ENCODE measurements at places on chromosomes 13 and 19.
A peak's percentile ranks its signal among the peaks of the same experiment; 100 is the strongest.

DNA sequence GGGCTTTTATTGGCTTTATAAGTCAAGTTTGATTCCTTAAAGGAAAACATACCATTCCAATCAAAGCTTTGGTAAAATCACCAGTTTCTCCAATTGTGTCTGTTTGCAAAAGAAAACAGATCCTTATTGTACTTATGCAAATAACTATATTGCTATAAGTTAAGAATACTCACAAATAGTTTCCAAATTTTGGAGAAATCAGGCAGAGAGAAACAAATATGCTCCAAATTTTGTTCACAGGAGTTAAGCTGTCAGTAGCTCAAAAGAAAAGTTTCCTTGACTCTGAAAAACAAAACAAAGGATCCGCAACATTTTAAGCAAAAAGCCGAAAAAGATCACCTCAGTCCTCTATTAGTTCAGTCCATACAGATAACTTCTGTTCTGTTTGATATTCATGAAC lies 19.2 kb upstream of the IGFL4 start:
- no peak for DNase-seq

DNA sequence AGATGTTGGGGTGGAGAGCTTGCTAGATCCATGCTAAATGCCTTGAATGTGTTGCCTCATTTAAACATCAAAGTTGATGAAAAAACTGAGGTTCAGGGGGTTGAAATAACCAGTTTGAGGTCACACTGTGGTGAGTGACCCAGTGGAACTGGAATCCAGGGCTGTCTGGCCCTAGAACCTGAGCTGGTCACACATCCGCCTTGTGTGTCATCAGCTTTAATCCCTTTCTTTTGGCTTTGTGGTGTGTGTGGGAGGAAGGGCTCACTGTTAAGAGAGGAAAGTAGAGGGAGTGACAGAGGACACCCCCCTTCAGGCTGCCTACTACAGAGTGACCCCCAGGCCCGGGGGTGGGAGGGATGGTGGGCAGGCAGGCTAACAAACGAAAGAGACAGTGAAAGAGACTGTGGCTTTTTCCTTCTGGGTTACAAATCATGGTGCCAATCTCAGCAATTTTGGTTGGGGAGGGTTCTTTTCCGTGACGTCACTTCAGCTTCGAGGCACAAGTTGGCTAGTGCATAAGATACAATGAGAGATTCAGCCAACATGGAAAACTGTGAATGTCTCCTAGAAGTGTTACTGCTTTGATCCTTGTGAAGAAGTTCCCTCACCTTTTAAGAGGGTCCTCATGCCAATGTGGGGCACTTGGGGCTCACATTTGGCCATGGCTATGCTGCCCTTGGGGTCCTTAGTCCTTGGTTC lies 164.9 kb downstream of the DLEU7 start:
- DNase-seq: no peak

DNA sequence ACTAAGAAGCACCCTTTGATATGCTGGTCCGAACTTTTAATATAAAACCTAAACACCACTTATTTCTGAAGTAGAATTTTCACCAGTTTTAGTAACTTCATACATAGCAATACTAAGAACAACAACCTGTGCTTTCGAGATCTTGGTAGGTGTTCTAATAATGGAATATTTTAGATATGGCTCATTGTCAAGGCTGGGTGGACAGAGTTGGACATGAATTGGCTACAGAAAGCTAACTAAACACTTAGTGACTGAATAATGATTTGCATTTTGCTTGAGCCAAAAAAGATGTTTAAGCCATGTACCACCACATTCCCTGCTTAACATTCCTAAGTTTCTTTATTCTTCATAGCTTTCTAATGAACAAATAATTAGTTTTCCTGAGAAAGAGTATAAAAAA lies 344.3 kb upstream of the SGCG start:
- DNase-seq: no peak

DNA sequence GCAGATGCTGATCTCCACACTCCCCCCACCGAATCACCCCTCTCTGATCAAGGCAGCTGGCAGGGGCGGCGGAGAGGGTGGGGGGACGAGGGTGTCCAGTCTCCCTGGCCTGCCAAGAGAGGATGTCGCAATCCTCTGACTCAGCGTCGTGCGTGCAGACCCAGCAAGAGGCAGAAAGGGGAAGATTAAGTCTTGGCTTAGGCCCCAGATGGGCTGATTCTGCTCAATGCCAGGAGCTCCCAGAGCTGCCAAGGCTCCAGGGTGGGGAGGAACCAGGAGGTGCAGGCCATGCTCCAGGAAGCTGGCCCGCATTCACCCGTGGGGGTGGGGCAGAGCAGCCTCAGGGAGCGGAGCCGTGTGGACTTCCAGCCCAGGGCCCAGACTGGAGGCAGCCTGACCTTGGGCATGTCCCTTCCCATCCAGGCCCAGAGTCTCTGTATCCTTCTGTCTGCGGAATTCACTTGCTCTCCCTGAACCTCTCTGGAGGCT lies 6.6 kb upstream of the BCL3 start:
- peak; percentile 94 for DNase-seq

GRCh38 chr13:30711837-30712236 lies 23.5 kb upstream of the ALOX5AP start:
- no peak for DNase-seq

GRCh38 chr13:95676105-95676761 lies 706 bp upstream of the DNAJC3 start:
- DNase-seq: peak; percentile 73

GRCh38 chr19:24048261-24048660 lies 38.7 kb upstream of the ZNF254 start:
- DNase-seq: no peak

DNA sequence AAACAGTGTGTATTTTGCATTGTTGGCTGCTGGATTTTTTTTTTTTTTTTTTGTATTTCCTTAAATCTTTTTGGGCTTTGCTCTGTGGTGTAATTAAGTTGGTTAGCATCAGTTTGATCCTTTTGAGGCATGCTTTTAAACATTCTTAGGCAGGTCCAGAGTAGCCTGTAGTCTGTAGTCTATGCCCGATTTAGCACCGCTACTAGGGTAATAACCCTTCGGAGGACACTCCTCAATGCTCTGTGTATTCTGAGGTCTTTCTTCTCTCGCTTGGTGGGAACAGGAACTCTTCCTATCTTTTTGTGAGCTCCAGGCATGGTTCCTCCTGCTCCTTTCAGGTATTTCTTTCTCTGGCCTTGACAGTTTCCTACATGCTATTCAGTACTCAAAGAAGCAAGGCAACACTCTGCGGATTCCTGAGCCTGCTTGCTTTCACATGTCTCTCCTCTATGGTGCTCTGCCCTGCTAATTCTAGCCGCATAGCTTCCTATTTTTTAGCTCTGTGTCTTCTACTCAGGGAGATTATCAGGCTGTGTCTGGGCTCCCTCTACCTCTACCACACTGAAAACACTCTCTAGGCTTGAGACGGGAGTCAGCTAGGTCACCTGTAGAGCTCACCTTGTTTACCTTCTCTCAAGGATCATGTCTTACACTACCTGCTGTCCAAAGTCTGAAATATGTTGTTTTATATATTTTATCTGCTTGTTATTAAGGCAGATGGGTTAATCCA lies 195.1 kb downstream of the NDFIP2 start:
- DNase-seq: no peak

DNA sequence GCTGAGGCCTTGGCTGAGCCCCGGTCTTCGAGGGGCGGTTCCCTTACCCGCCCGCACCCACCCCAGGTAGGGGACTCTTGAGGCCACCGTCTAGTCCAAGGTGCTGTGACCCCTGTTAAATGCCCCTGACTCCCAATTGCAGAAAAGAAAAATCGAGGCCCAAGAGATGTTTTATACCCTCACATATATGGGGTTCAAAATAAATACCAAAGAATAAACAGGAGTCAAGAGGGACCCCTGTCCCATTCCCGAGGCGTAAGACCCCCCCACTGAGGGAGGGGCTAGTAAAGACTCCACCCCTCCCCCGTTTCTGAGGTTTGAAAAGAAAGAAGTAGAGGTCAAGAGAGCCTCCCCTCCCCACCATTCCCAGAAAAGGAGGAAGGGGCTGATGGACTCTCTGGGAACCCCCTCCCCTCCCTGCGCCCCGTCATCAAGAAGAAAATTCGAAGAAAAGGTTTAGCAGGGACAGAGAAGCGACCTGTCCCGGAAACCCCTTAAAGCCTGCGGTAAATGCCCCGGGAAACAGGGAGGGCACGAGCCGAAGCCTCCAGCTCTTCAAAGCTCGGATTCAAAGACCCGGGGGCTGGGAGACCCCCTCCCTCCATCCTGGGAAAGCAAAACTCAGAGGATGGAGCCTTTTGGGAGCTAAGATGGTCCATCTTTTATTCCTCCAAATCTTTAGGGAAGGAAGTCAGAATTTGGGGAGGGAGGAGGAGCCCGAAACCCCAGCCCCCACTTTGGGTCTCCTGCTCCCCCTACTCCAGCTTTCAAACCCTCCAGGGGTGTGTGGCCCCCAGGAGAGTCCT lies 755 bp upstream of the RAB3A start:
- DNase-seq: no peak
